ENCODE measurements at places on chromosomes 5 and 9. TPM values are rescaled to one million over a fixed set of nuclear protein-coding genes. Genes with fewer than 3 reads are reported as not detected.

RANBP3L gene
- 10.6 TPM for total RNA-seq

ANKRD20A1 gene
- total RNA-seq, result 6.5 TPM

PTPN3 gene
- 3.3 TPM for total RNA-seq

OR1J2 gene
- total RNA-seq, result not detected

GRXCR2 gene
- not detected for total RNA-seq

CAMK4 gene
- total RNA-seq, result 67.3 TPM

LAMC3 gene
- 2.4 TPM for total RNA-seq

ESM1 gene
- total RNA-seq, result not detected

EIF4E1B gene
- total RNA-seq, result under 0.01 TPM
